ENCODE measurements at places on chromosomes 4 and X.

GRCh38 chrX:11757397-11757718 is 679 bp upstream of the MSL3 start:
- no peak for DNase-seq

DNA sequence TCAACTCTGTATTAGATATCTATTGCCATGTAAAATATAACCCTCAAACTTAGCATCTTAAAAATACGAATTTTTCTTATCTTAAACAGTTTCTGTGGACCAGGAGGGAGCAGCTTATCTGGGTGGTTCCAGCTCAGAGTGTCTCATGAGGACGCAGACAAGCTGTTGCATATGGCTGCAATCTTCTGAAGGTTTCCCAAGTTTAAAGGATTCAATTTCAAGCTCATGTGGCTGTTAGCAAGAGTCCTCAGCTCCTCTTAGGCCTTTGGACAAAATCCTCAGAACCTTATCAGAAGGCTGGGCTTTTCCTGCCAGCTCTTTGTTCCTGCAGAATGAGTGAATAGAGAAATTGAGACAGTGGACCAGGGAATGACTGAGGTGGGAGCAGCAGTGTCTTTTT is 2.8 kb upstream of the CTSO start:
- no peak for DNase-seq

DNA sequence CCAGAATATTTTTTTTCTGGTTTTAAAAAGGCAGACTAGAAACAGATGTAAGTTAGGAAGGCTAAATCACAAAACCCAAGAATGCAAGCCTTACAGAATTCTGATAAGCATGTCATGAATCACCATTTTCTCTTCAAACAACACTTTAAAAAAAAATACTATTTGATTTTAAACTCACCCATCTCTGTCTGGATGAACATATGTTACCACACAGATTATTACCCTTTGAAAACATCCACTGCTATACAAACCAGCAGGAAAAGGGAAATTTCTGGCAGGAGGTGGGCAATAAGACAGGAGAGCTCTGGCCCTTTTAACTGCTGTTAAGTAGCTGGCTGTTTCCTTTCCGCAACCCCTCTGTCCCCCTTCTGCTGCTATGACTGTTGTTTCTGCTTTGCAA is 317.7 kb upstream of the NOCT start:
- no peak for DNase-seq

DNA sequence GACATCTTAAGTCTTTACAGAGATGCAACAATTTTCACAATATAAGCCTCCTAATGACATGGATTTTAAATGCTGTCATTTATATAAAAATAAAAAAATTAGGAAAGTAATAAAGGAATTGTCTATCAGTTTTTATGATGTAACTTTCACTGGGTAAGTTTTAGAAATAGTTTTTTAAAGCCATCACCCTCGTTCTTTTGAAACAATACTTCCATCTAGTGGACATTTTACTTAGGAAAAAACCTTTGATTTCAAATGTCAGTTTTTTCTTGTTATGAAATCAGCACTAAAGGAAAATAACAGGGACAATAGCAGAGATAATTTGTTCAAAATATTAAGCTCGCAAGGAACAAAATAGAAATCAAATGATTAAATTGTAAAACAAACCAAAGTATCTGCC is 24.3 kb upstream of the NDNF start:
- DNase-seq, result no peak

DNA sequence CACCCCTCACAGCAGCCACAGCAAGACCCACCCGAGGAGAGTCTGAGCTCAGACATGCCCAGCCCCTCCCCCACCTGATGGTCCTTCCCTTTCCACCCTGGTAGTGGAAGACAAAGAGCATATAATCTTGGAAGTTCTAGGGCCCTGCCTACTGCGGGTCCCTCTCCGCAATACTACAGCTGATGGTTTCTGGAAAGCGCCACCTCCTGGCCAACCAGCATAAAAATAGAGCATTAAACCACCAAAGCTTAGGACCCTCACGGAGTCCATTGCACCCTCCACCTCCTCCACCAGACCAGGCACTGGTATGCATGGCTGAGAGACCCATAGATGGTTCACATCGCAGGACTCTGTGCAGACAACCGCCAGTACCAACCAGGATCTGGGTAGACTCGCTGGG is 78.2 kb downstream of the SH3BGRL start:
- no peak for DNase-seq

DNA sequence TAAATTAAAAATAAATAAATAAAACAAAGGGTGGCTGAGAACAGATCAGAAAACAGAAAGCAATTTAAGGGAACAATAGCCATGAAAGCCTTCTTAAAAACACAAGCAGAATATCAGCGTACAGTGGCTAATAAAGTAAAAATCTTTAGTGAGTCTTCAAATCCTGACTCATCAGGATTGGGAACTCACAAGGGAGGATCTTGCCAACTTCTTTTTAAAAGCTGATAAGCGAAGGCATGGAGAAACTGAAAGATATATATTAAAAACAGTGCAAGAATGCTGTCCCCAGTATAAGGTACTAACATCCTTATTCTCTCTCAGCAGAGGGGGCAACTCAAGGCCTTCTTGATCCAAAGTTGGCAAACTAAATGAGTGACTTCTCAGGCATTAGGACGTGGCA is 180.1 kb downstream of the DHX15 start:
- no peak for DNase-seq

Measured in stimulated activated CD8-positive, alpha-beta memory T cell treated with anti-CD3 and anti-CD28 coated beads, Interleukin-2, amount 100 ng/mL, for 1 hour (primary cell).